ENCODE measurements at places on chromosomes 11 and 22. TPM values are rescaled to one million over a fixed set of nuclear protein-coding genes. Genes with fewer than 3 reads are reported as not detected.
A peak's percentile ranks its signal among the peaks of the same experiment; 100 is the strongest.

- H3K36me3 ChIP-seq: no peaks in the 10 kb centered on the region
- H3K4me3 ChIP-seq: no peak overlapping the region
- no peak overlapping the region for H3K27ac ChIP-seq
- H3K27me3 ChIP-seq: peaks cover 2% of the 10 kb centered on the region
- DNase-seq: no peak
- H3K4me1 ChIP-seq: no peaks in the 10 kb centered on the region
These were observed 145.2 kb downstream of the FBXO7 start for GRCh38 chr22:32619614-32620426.

GRCh38 chr11:72930008-72930407, 115.8 kb downstream of the ATG16L2 start:
- no peak overlapping the region for H3K4me3 ChIP-seq
- no peak for DNase-seq
- peaks cover 13% of the 10 kb centered on the region for H3K4me1 ChIP-seq

DNA sequence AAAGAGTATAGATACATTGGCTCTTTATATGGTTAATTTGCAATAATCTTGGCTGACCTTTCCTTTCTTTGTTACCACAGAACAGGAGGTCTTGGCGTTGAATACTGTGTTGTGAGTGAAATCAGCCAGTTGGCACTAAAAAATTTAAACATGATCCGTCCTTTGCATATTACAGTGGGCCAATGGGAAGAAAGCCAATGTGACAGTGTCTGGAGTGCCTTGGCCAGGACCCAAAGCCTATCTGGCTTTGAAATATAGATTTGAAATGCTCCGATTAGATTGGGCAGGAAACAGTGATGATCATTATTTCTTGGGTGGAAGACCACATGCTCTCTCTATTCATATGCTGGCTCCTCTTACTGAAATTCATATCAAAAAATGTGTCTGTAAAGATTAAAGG, 339.6 kb upstream of the ANO3 start:
- H3K4me3 ChIP-seq: no peak overlapping the region
- no peak for DNase-seq
- H3K36me3 ChIP-seq: no peaks in the 10 kb centered on the region
- H3K4me1 ChIP-seq: no peaks in the 10 kb centered on the region
- no peaks in the 10 kb centered on the region for H3K27me3 ChIP-seq

DNA sequence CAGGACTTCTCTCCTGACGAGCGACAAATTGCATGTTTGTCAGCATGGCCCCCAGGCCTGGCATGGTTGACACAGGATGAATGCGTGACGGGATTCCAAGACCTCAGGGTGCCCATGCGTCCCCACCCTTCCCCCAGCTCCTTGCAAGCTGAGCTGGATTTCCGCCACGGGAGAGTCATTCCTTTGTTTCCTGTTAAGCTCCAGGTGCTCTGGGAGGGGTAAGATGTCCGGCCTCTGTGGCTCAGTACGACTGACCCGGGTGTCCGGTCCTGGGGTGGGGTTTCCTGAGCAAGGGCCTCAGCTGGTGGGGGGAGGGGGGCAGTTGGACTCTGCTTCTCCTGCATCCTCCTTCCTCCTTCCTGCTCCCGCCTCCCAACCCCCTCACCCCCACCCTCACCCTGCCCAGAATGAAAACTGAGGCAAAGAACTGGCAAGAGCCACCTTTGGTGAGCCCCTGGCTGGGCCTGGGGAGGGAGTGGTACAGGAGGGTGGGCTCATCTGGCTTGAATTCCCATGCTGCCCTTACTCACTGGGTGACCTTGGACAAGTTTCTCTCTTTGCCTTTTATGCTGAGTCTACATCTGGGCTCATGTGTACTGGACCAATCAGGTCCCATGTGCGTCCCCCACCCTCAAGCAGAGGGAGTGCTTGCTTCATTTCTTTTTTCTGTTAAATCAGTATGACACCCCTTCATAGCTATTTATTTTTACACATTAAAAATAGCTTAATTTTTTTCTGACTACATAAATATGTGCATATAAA, 2.5 kb downstream of the CDC42EP2 start:
- no peak overlapping the region for H3K27ac ChIP-seq
- DNase-seq: no peak
- H3K36me3 ChIP-seq: no peaks in the 10 kb centered on the region
- H3K4me3 ChIP-seq: no peak overlapping the region
- peaks cover 2% of the 10 kb centered on the region for H3K27me3 ChIP-seq
- H3K4me1 ChIP-seq: peaks cover 10% of the 10 kb centered on the region

- no peaks in the 10 kb centered on the region for H3K36me3 ChIP-seq
- no peaks in the 10 kb centered on the region for H3K27me3 ChIP-seq
- H3K4me3 ChIP-seq: no peak overlapping the region
- no peak overlapping the region for H3K27ac ChIP-seq
These were observed 43.2 kb upstream of the FADD start for GRCh38 chr11:70159627-70160570.

DNA sequence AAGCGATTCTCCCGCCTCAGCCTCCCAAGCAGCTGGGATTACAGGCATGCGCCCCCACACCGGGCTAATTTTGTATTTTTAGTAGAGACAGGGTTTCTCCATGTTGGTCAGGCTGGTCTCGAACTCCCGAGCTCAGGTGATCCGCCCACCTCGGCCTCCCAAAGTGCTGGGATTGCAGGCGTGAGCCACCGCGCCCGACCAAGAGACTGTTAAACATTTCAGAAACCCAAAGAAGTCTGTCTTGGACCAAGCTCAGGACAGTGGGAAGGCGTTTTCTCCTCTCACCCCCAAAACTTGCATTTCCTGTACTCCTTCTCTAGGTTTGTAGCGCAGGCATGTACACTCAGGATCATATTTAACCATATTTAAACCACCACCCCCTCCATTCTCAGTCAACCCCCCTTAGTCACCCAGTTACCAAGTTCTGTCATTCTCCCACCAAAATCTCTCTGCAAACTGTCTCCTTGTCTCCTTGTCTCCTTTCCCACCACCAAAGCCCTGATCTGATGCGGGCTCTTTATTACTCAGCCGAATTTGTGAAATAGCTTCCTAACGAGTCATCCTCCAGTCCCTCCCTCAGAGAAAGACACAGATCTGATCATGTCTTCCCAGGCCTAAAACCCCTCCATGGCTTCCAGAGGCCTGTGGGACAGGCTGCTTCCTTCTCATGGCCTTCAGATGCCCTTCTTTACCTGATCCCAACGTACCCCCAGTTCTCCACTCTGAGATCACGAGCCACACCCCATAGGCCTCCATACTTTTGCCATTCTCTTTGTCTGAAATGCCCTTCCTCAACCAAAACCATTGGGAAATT, 29.0 kb upstream of the CREB3L1 start:
- no peak overlapping the region for H3K4me3 ChIP-seq
- DNase-seq: no peak
- H3K27ac ChIP-seq: no peak overlapping the region
- no peaks in the 10 kb centered on the region for H3K36me3 ChIP-seq
- H3K4me1 ChIP-seq: peaks cover 2% of the 10 kb centered on the region

- H3K27ac ChIP-seq: peak overlapping the region; percentile 99
- peaks cover 11% of the 10 kb centered on the region for H3K36me3 ChIP-seq
- peak overlapping the region; percentile 79 for H3K4me3 ChIP-seq
- no peaks in the 10 kb centered on the region for H3K27me3 ChIP-seq
These were observed 8.0 kb downstream of the MYH9 start for GRCh38 chr22:36379593-36380361.

- no peaks in the 10 kb centered on the region for H3K27me3 ChIP-seq
- peaks cover 79% of the 10 kb centered on the region for H3K4me1 ChIP-seq
- no peaks in the 10 kb centered on the region for H3K36me3 ChIP-seq
- peak; percentile 51 for DNase-seq
- peak overlapping the region; percentile 77 for H3K27ac ChIP-seq
- peak overlapping the region; percentile 98 for H3K4me3 ChIP-seq
These were observed 588 bp downstream of the TSPAN32 start for GRCh38 chr11:2302306-2302895.

- H3K4me1 ChIP-seq: peaks cover 46% of the 10 kb centered on the region
- DNase-seq: no peak
- H3K4me3 ChIP-seq: peak overlapping the region; percentile 74
- H3K36me3 ChIP-seq: no peaks in the 10 kb centered on the region
- H3K27me3 ChIP-seq: no peaks in the 10 kb centered on the region
- peak overlapping the region; percentile 81 for H3K27ac ChIP-seq
These were observed 11.1 kb downstream of the PPP6R3 start for GRCh38 chr11:68471360-68472340.

DNA sequence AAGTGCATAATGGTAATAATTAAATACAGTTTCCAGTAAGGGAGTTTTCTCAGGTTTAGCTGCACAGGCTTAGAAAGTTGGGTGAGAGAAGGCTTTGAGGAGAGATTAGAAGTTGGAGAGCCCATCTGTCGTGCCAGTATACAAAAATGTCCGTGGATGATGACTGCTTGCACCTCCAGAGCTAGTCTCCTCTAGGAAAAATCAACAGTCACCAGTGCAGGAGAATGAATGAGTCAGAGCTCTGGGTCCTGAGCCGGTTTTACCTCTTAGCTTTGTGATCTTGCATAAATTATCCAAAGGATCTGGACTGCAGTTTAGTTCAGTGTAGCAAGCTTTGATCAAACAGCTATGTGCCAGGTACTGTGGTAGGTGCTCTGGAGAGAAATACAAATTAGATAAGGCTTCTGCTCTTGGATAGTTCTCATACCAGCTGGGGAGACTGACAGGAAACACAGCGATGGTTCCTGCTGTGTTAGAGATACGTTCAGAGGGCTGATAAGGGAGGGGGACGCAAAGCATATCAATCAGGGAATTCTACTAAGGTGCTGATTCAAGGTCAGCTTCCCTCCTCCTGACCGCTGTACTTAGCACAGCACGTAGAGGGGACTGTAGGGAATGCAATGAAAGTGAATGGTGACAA, 125.9 kb downstream of the TEAD1 start:
- peaks cover 77% of the 10 kb centered on the region for H3K27me3 ChIP-seq
- no peaks in the 10 kb centered on the region for H3K4me1 ChIP-seq
- H3K27ac ChIP-seq: no peak overlapping the region
- no peak for DNase-seq
- no peak overlapping the region for H3K4me3 ChIP-seq

GRCh38 chr11:45964911-45965389, 42.5 kb downstream of the LARGE2 start:
- H3K4me1 ChIP-seq: no peaks in the 10 kb centered on the region
- no peaks in the 10 kb centered on the region for H3K27me3 ChIP-seq
- H3K36me3 ChIP-seq: peaks cover 9% of the 10 kb centered on the region
- peak; percentile 36 for DNase-seq
- H3K27ac ChIP-seq: no peak overlapping the region

- no peak overlapping the region for H3K27ac ChIP-seq
- H3K36me3 ChIP-seq: no peaks in the 10 kb centered on the region
- peaks cover 8% of the 10 kb centered on the region for H3K27me3 ChIP-seq
- no peak overlapping the region for H3K4me3 ChIP-seq
These were observed 82.9 kb downstream of the PIWIL4 start for GRCh38 chr11:94649964-94650623.

DNA sequence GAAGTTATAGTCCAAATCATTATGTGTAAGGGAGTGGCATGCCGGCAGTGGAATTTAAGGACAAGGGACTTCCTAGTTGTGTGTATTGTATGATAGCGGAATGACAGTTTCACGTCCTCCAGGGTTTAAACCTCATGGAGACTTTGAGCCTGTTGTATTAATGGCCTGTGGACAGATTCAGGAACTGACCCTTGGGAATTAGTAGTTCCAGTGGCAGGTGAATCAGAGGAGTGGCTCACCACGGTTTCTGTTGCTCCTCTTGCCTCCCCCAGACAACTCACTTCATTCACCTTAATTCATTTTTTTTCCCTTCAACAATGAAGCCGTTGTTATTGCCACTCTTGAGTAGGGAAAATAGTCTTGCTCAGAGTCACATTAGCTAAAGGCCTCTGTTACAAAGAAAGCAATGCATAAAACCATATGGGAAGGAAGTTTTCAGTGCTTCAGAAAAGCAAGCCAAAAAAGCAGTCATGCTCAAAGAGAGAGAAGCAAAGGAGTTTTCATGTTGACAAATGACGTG, 22.6 kb downstream of the AMOTL1 start:
- no peaks in the 10 kb centered on the region for H3K4me1 ChIP-seq
- no peaks in the 10 kb centered on the region for H3K36me3 ChIP-seq
- no peak overlapping the region for H3K4me3 ChIP-seq
- no peaks in the 10 kb centered on the region for H3K27me3 ChIP-seq
- no peak for DNase-seq

GRCh38 chr22:32311551-32312071, 46.1 kb upstream of the RFPL3 start:
- H3K36me3 ChIP-seq: peaks cover 5% of the 10 kb centered on the region
- H3K27me3 ChIP-seq: peaks cover 31% of the 10 kb centered on the region
- H3K4me1 ChIP-seq: peaks cover 2% of the 10 kb centered on the region
- H3K27ac ChIP-seq: no peak overlapping the region
- DNase-seq: no peak

DNA sequence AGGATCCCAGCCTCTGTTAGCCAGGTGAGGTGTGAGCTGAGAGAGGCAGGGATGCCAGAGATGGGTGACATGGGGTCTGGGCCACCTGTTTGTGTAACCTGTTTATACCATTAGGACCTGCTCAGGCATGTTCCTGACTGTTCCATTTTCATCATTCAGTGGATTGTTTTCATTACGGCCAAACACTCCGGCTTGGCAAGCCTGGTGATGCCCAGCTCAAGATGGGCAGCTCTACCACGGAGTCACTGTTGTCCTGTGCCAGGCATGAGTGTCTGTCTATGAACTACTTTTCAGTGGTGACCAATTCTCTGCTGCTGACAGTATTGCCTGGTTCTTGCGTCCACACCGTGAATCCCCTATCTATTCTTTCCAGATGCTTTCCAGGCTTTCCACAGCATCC, 71.5 kb upstream of the SLC22A12 start:
- H3K4me1 ChIP-seq: no peaks in the 10 kb centered on the region
- peaks cover 65% of the 10 kb centered on the region for H3K27me3 ChIP-seq
- no peak overlapping the region for H3K27ac ChIP-seq
- no peaks in the 10 kb centered on the region for H3K36me3 ChIP-seq

GRCh38 chr11:33362051-33362910, 105.1 kb downstream of the HIPK3 start:
- DNase-seq: peak; percentile 2
- H3K27me3 ChIP-seq: peaks cover 3% of the 10 kb centered on the region
- no peaks in the 10 kb centered on the region for H3K4me1 ChIP-seq
- no peak overlapping the region for H3K4me3 ChIP-seq
- H3K27ac ChIP-seq: no peak overlapping the region
- H3K36me3 ChIP-seq: no peaks in the 10 kb centered on the region

DNA sequence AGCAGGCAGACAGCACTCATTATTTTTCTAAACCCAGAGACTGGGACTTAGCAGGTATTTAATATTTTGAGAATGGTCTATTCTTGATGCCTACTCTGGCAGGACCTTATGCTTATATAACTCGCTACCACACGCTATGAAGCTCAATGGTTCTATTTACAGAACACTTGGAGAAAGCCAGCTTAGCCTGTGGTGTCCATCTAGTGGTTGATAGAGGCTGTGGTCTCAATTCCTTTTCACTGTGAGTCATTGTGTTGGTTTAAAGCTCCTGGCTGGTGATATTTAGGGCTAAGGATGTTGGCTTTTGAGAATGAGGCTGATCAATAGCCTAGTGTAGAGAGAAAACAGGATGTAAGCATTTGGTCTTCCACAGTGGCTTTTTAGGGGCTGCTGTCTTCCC, 206.4 kb downstream of the DBX1 start:
- no peak overlapping the region for H3K27ac ChIP-seq
- H3K27me3 ChIP-seq: peaks cover 27% of the 10 kb centered on the region
- peaks cover 8% of the 10 kb centered on the region for H3K4me1 ChIP-seq
- no peaks in the 10 kb centered on the region for H3K36me3 ChIP-seq
- no peak for DNase-seq
- no peak overlapping the region for H3K4me3 ChIP-seq

- no peak overlapping the region for H3K27ac ChIP-seq
- no peak for DNase-seq
- H3K36me3 ChIP-seq: no peaks in the 10 kb centered on the region
- H3K27me3 ChIP-seq: peaks cover 24% of the 10 kb centered on the region
These were observed 541.2 kb downstream of the BUD13 start for GRCh38 chr11:116231543-116231942.

Gene KCNK7
- 5.0 TPM for total RNA-seq

Gene PATE2
- not detected for total RNA-seq

Gene RIMBP3B
- 2.4 TPM for total RNA-seq

All from naive thymus-derived CD8-positive, alpha-beta T cell (primary cell).